ENCODE measurements at places on chromosomes 16 and 17.

- DNase-seq: no peak
These were observed 44.7 kb downstream of the HS3ST3A1 start for GRCh38 chr17:13557077-13557476.

DNA sequence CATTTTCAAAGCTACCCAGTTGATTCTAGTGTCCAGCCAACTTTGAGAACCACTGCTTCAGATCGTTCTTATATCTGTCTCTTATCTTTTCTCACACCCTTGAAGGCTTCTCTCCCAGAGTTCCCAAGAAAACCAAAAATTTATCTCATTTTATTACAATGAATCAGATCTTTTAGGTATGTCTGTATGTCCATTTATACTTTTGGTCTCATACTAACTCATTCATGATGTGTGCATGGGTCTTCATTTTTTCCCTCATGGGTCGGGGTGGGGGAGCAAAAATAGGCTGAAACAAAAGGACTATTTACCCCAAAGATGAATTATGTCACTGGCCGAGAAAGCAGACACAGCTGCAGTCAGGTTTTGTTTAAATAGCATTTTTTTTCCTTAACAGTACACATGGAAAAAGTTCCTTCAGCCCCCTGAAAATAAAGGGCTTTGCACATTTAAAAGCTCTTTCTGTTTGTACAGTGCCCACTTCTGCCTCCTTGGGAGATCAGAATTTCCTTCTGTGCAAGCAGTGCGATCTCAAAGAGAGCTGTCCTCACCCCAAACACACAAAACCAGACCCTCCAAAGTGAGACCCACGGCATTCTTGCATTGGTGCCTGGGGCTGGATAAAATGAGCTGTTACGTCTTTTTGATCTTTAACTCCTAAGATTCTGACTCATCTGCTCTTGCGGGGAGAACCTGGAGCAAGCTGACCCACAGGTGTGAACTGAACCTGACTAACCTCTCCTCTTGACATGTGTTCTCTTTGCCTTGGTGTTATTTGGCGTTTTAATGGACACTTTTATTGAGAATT, 251.2 kb upstream of the ELAC2 start:
- no peak for DNase-seq

DNA sequence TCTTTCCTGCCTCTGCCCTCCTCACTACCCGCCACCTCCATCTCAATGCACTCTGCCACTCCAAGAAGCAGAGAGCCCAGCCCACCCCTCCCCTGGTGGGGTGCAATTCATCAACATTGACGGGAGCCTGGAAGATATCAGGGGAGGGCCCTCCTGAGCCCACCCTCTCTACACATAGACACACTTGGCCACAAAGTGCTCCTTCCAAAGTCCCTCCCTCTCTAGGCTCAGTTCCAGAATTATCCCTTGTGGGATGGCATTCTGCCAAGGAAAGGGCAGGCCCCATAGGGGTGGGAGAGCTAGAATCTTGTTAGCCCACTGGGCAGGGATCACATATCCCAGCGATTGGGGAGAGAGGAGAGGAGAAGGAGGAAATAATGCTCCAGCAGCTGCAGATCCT, 66.2 kb downstream of the TMEM132E start:
- no peak for DNase-seq

DNA sequence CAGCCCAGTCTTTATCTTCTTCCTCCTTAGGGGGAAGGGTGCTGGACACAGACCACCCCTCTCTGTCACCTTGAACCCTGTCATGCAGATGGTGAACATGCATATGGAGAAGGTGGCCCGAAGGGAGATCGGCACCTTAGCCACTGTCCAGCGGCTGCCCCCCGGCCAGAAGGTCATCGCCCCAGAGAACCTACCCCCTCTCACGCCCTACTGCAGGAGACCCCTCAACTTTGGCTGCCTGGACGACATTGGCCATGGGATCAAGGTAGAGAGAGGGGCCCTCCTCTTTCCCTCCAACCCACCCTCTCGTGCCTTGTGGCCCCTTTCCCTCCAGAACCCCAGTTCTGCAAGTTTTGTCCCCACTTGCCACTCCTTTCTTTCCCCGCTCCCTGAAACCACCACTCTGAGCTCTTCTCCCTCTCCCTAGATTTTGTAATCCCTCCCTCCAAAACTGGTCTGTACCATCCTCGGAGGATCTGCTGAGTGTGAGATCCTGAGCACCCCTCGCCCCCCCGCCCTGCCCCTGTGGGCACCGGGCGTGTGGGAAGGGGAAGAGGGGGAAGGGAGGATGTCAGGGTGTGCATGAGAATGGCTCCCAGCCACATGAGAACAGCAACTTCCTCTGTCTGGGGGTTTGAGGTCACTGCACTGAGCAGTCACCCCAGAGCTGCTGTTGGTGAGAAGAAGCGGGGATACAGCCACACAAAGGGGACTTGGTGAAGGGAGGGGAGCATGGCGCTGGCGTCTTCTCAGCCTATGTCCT, 7.3 kb downstream of the ABI3 start:
- no peak for DNase-seq
